Activated naive CD8-positive, alpha-beta T cell treated with anti-CD3 and anti-CD28 coated beads for 36 hours (primary cell): ENCODE measurements at places on chromosomes 5 and 9. TPM values are rescaled to one million over a fixed set of nuclear protein-coding genes. Genes with fewer than 3 reads are reported as not detected.

Gene CDH9
- not detected for total RNA-seq

DNA sequence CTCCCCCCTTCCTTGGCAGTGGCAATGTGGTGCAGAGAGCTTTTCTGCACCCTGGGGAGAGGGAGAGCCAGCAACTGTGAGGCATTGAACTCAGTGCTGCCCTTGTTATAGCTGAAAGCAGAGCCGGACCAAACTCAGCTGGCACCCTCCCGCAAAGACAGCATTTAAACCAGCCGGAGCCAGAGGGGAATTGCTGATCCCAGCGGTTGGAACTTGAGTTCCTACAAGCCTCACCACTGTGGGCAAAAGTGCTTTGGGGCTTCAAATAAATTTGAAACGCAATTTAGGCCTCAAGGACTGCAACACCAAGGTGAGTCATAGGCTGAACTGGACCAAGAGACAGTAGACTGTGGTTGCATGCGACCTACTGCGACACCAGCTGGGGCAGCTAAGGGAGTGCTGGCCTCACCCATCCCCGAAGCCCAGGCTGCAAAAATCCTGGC is 207.6 kb upstream of the CDKN2B start:
- peaks cover 10% of the 10 kb centered on the region for H3K27me3 ChIP-seq
- DNase-seq, result no peak
- H3K27ac ChIP-seq, result no peak overlapping the region
- H3K4me3 ChIP-seq, result no peak overlapping the region
- no peaks in the 10 kb centered on the region for H3K36me3 ChIP-seq

DNA sequence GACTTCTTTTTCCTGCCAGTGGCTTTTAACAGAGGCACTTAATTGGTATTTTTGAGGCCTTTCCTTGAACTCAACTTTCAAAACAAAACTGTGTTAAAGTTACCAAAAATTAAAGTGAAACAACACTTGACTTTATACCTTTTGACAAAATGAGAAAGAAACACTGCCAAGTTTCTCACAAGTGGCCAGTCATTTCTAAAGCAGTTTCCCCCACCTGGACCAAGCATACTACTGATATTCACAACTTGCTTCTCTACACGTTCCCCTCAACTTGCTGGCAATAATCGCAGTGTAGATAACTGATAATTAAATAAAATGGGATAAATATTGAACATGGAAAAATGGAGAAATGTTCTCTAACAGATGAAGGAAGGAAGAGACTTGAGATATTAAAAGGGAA is 135.7 kb downstream of the TLR4 start:
- H3K27me3 ChIP-seq, result peaks cover 26% of the 10 kb centered on the region
- H3K4me3 ChIP-seq, result no peak overlapping the region

- H3K4me3 ChIP-seq, result no peak overlapping the region
- no peaks in the 10 kb centered on the region for H3K4me1 ChIP-seq
- H3K36me3 ChIP-seq, result no peaks in the 10 kb centered on the region
- no peak overlapping the region for H3K27ac ChIP-seq
These were observed 16.7 kb upstream of the CD74 start for GRCh38 chr5:150429410-150429873.

- H3K27me3 ChIP-seq, result no peaks in the 10 kb centered on the region
- no peak overlapping the region for H3K27ac ChIP-seq
- peaks cover 4% of the 10 kb centered on the region for H3K36me3 ChIP-seq
These were observed 109.4 kb downstream of the CARTPT start for GRCh38 chr5:71828291-71829040.

DNA sequence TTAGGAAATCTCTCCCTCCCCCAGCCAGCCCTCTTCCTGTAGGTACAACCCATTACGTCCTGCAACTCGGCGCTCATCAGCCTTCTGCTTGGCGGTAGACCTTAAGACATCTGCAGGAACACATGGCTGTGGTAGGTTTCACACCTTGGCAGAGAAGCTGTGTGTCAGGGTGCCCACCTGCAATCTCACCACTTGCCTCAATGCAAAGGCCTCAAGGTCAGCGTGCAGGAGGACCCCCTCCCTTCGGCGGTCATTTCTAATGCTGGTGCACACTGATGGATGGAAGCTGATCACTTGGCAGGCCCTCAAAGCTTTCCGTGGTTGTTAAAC is 67.3 kb downstream of the CRB2 start:
- no peaks in the 10 kb centered on the region for H3K27me3 ChIP-seq
- peaks cover 1% of the 10 kb centered on the region for H3K36me3 ChIP-seq
- H3K4me3 ChIP-seq, result no peak overlapping the region
- H3K4me1 ChIP-seq, result peaks cover 2% of the 10 kb centered on the region
- no peak overlapping the region for H3K27ac ChIP-seq
- no peak for DNase-seq

DNA sequence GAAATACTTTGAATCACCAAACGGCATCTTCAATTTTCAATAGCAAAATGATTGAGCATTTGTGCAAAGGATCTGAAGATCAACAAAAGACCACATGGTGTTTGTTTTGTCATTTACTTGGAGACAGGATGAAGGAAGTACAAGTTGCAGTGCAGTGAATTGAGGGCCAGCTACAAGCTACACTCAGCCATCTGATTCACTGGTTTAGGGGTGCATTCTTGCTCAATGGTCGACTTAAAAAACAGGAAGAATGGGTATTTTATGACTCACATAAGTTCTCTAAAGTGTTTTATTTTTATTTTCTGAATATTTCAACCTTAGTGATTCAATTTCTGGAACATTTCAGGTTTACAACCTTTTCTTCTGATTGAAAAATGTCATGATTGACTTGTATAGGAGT is 412.1 kb upstream of the ADAMTSL1 start:
- H3K27me3 ChIP-seq, result no peaks in the 10 kb centered on the region
- H3K4me3 ChIP-seq, result no peak overlapping the region
